ENCODE measurements at places on chromosomes 13 and 19. TPM values are rescaled to one million over a fixed set of nuclear protein-coding genes. Genes with fewer than 3 reads are reported as not detected.

DNA sequence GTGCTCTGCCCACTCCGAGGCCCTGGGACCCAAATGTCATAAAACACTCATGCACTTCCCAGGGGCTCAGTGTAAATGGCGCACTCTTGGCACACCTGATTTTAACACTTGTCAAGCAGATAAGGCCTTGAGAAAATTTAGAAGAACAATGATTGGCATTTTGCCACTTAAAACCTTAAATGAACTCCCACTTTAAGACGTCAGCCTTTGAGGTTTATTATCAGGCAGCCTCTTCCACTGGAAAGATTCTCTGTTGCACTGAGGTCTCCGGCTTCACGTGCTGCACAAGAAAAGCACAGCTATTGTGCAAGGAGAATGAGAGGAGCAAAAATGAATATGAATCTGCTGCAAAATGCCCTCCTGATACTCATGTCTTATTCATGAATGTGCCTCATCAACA, 38.5 kb upstream of the ATP11A start:
- no peak for DNase-seq

- no peak for DNase-seq
These were observed 7.8 kb upstream of the CLC start for GRCh38 chr19:39745643-39746042.

- no peak for DNase-seq
These were observed 58.0 kb upstream of the IRS2 start for GRCh38 chr13:109844396-109844795.

GRCh38 chr13:37645181-37645740, 46.7 kb upstream of the POSTN start:
- DNase-seq = no peak

The TUBB4A gene
- not detected for total RNA-seq

The LILRB4 gene
- not detected for total RNA-seq

The FGF9 gene
- total RNA-seq = not detected
